ENCODE measurements at places on chromosomes 16 and 17.

DNA sequence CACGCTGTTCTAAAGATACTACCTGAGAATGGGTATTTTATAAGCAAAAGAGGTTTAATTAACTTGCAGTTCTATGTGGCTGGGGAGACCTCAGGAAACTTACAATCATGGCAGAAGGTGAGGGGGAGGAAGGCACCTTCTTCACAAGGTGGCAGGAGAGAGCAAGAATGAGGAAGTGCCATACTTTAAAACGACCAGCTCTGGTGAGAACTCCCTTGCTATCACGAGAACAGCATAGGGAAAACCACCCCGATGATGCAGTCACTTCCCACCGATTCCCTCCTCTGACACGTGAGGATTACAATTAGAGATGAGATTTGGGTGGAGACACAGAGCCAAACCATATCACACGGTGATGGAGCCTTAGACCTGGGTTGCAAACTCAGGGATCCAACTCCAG, 317.5 kb upstream of the EEF2KMT start:
- no peak for DNase-seq

GRCh38 chr16:79933603-79934002, 333.1 kb upstream of the MAF start:
- no peak for DNase-seq

DNA sequence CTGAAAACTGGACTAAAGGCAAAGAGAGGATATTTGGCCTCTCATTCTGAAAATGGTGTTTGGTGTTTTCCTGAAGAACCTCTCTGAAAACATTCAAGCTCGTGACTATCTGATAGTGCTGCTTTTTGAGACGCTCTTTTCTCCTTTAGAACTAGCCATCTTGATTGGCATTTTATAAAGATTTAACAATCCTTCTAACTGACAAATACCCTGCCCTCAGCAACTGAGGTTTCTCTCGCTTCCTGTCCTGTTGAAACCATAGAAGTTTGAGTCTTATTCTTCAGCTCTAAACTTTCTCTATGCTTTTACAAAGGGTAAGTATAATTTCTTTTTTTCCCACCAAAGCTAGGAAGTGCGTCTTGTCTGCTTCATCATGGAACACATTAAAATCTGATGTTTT, 13.3 kb downstream of the CNEP1R1 start:
- DNase-seq, result no peak

GRCh38 chr16:1278477-1278876, 22.6 kb downstream of the TPSD1 start:
- no peak for DNase-seq

Measured in NCI-H2171 treated with DMSO at 0.1 percent for 48 hours (cell line).